Esophagus squamous epithelium (tissue), 5 donors: ENCODE measurements at places on chromosomes 7 and 10.

- no peak for DNase-seq
- no peak overlapping the region for H3K4me3 ChIP-seq
- no peaks in the 10 kb centered on the region for H3K27me3 ChIP-seq
- H3K36me3 ChIP-seq = no peaks in the 10 kb centered on the region
- no peak overlapping the region for H3K27ac ChIP-seq
These were observed 76.1 kb upstream of the DUSP5 start for GRCh38 chr10:110421512-110422138.

- no peak overlapping the region for H3K27ac ChIP-seq
- no peaks in the 10 kb centered on the region for H3K36me3 ChIP-seq
- no peak for DNase-seq
- H3K27me3 ChIP-seq = no peaks in the 10 kb centered on the region
These were observed 6.2 kb upstream of the ACHE start for GRCh38 chr7:100901921-100902332.

GRCh38 chr10:33216661-33217427, 117.6 kb downstream of the NRP1 start:
- peaks cover 7% of the 10 kb centered on the region for H3K4me1 ChIP-seq
- no peak overlapping the region for H3K4me3 ChIP-seq
- H3K36me3 ChIP-seq = peaks cover 39% of the 10 kb centered on the region
- DNase-seq = no peak

GRCh38 chr7:79506481-79506880, 53.0 kb upstream of the MAGI2 start:
- no peaks in the 10 kb centered on the region for H3K4me1 ChIP-seq
- H3K27me3 ChIP-seq = no peaks in the 10 kb centered on the region
- no peak for DNase-seq
- H3K27ac ChIP-seq = no peak overlapping the region
- H3K36me3 ChIP-seq = no peaks in the 10 kb centered on the region
- no peak overlapping the region for H3K4me3 ChIP-seq

- no peaks in the 10 kb centered on the region for H3K36me3 ChIP-seq
- no peak overlapping the region for H3K27ac ChIP-seq
- no peak for DNase-seq
- no peaks in the 10 kb centered on the region for H3K27me3 ChIP-seq
- no peak overlapping the region for H3K4me3 ChIP-seq
These were observed 865.4 kb downstream of the CCSER2 start for GRCh38 chr10:85193796-85194195.

DNA sequence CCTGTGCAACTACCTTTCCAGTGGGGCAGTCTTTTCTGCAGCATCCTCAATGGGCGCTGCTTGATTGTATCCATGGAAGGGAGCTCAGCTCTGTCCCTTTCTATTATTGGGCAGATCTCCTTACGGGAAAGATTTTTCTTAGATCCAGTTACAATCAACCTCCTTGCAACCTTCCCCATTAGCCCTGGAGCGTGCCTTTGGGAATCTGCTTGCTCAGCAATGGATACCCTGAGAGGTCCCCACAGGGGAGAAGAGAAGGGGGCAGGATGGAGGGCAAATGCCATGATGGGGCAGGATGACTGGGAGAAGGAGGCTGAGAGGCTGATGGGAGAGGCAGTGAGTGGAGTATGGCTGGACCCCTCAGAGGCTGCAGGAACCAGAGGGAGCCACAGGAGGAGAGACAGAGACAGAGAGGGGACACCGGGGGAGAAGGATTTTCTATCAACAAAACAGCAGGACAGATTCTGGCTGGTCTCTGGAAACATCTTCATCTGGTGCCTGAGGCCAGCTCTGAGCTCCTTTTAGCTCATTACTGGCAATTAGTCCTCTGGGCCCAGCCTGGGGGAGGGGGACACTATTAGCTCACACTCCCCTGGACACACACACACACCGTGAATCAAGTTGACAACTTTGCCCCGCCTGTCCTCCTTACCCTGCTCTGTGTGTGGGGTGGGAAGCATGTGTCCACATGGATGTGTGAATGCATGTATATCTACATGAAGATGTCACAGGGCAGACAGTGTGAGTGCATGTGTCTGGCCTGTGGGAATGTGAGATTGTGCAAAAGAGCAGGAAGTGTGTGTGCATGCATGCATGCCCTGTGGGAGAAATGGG, 80.8 kb upstream of the PAX2 start:
- H3K27ac ChIP-seq = no peak overlapping the region
- H3K4me1 ChIP-seq = peaks cover 1% of the 10 kb centered on the region
- H3K4me3 ChIP-seq = no peak overlapping the region
- no peak for DNase-seq
- H3K36me3 ChIP-seq = no peaks in the 10 kb centered on the region

DNA sequence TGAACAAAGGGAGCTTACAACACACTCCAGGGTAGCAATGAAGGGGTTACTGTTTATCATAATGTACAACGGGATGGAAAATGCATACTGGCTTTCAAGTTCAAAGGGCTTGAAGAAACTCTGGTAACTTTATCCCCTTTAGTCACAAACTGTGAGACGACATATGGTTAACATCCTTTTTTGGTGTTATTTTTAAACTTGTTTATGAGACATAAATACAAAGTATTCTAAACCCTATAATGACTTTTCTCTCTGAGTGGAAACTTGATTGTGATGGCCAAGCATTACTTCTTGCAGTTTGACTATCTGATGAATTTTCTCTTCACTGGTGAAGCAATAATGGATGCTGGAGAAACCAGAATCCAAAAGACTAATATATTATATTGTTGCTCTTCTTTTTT, 62.0 kb upstream of the SEMA3A start:
- no peaks in the 10 kb centered on the region for H3K27me3 ChIP-seq
- DNase-seq = no peak
- H3K36me3 ChIP-seq = no peaks in the 10 kb centered on the region
- H3K4me1 ChIP-seq = no peaks in the 10 kb centered on the region

GRCh38 chr10:117545141-117546019, 2.8 kb downstream of the EMX2 start:
- no peak overlapping the region for H3K27ac ChIP-seq
- peaks cover 45% of the 10 kb centered on the region for H3K27me3 ChIP-seq
- H3K36me3 ChIP-seq = no peaks in the 10 kb centered on the region
- no peak for DNase-seq
- peaks cover 33% of the 10 kb centered on the region for H3K4me1 ChIP-seq

GRCh38 chr7:153567426-153567825, 484.8 kb upstream of the DPP6 start:
- no peaks in the 10 kb centered on the region for H3K27me3 ChIP-seq
- no peaks in the 10 kb centered on the region for H3K36me3 ChIP-seq
- no peaks in the 10 kb centered on the region for H3K4me1 ChIP-seq
- H3K27ac ChIP-seq = no peak overlapping the region

GRCh38 chr10:24853661-24854060, 98.7 kb downstream of the PRTFDC1 start:
- H3K4me3 ChIP-seq = no peak overlapping the region
- no peak for DNase-seq
- H3K36me3 ChIP-seq = no peaks in the 10 kb centered on the region
- no peak overlapping the region for H3K27ac ChIP-seq
- H3K27me3 ChIP-seq = no peaks in the 10 kb centered on the region
- no peaks in the 10 kb centered on the region for H3K4me1 ChIP-seq

DNA sequence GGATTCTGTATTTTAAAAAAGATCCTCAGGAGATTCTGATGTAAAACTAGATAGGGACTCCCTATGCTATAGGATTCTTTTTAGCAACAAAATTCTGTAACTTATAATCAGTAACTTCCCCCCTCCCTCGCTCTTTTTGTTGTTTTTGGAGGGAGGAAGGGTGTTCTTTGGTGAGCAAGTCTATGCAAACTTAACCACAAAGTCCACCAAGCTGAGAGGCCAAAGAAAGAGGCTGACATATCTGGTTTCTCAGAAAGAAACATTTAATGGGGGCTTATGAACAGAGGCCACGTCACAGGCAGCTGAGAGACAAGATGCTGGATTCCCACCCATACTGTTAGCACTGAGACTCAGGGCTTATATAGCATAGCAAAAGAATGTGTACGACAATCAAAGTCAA, 14.3 kb upstream of the ABCB5 start:
- H3K4me3 ChIP-seq = no peak overlapping the region
- H3K27ac ChIP-seq = no peak overlapping the region
- no peaks in the 10 kb centered on the region for H3K27me3 ChIP-seq
- DNase-seq = no peak
- H3K36me3 ChIP-seq = no peaks in the 10 kb centered on the region

DNA sequence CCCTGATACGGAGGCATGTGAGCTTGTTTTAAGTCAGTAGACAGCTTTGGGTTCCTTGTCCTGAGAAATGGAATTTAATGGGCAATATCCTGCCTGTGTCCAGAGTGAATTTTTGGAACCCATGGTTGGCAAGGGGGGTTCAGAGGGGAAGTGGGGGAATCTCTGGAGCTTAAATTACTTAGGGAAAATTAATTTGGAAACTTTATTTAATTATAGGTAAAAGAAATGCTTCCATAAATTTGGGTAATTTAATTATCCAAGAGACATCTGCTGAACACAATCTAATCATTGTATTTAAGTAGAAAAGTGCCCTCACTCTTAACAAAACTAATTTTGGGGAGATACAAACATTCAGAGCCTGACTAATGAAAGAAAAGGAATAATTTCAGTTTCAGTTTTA, 99.7 kb downstream of the PLXNA4 start:
- no peak for DNase-seq
- H3K36me3 ChIP-seq = no peaks in the 10 kb centered on the region
- peaks cover 21% of the 10 kb centered on the region for H3K27me3 ChIP-seq
- no peak overlapping the region for H3K27ac ChIP-seq
- H3K4me3 ChIP-seq = no peak overlapping the region

- H3K4me1 ChIP-seq = peaks cover 22% of the 10 kb centered on the region
- no peak for DNase-seq
- no peak overlapping the region for H3K4me3 ChIP-seq
- no peak overlapping the region for H3K27ac ChIP-seq
These were observed 18.3 kb upstream of the ELN start for GRCh38 chr7:74009719-74010118.

GRCh38 chr10:4291990-4292389, 507.0 kb upstream of the KLF6 start:
- DNase-seq = no peak
- H3K4me3 ChIP-seq = no peak overlapping the region
- no peaks in the 10 kb centered on the region for H3K4me1 ChIP-seq
- peak overlapping the region; percentile 40 for H3K27ac ChIP-seq
- H3K27me3 ChIP-seq = no peaks in the 10 kb centered on the region

DNA sequence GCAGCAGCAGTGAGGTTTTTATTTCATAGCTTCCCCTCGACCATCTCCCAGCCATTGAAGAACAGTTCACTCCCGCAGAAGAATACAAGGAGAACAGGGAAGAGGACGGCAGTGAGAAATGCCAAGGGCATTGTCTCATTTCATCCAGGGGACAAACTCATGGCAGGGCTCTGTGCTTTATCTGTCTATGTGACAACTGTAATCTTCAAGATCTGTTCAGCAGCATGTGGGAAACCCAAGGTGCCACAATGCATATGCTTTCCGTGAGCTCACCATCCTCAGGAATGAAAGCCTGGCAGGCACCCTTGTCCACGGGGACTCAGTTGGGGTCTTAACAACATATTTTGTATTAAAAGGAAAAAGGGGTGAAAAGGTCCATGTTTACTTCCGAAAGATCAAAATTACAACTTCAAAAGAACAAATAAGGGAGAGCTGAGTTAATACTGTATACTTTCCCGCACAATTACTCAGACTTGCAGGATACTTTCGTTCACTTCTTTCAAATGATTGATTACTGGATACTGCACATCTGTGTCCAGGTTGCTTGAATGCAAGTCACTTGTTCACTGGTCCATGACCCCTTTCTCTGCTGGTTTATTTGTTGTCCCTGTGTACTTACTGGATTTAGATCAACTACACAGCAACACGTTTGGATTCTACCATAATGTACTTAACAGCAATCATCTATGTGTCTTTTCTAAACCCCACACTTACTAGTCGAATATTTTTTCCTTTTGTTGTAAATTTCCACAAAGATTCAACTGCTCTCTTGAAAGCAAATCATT, 90.1 kb upstream of the ATP6V0A4 start:
- H3K36me3 ChIP-seq = no peaks in the 10 kb centered on the region
- peaks cover 31% of the 10 kb centered on the region for H3K4me1 ChIP-seq
- no peak for DNase-seq
- no peaks in the 10 kb centered on the region for H3K27me3 ChIP-seq

- no peak for DNase-seq
- H3K27me3 ChIP-seq = no peaks in the 10 kb centered on the region
- no peak overlapping the region for H3K27ac ChIP-seq
- no peak overlapping the region for H3K4me3 ChIP-seq
These were observed 6.4 kb downstream of the UBTD1 start for GRCh38 chr10:97505152-97505551.

- H3K4me1 ChIP-seq = peaks cover 35% of the 10 kb centered on the region
- no peak for DNase-seq
- no peaks in the 10 kb centered on the region for H3K27me3 ChIP-seq
- no peaks in the 10 kb centered on the region for H3K36me3 ChIP-seq
- H3K27ac ChIP-seq = no peak overlapping the region
- no peak overlapping the region for H3K4me3 ChIP-seq
These were observed 1.0 kb upstream of the PLAC9 start for GRCh38 chr10:80131499-80131901.

- H3K4me1 ChIP-seq = no peaks in the 10 kb centered on the region
These were observed 51.5 kb downstream of the VAX1 start for GRCh38 chr10:117086546-117086945.

GRCh38 chr10:44760513-44760912, 150.6 kb upstream of the TMEM72 start:
- H3K4me1 ChIP-seq = no peaks in the 10 kb centered on the region
- no peak overlapping the region for H3K27ac ChIP-seq
- H3K27me3 ChIP-seq = no peaks in the 10 kb centered on the region
- no peak overlapping the region for H3K4me3 ChIP-seq
- DNase-seq = no peak

GRCh38 chr7:104962781-104963180, 51.2 kb upstream of the KMT2E start:
- H3K4me3 ChIP-seq = no peak overlapping the region
- no peak for DNase-seq
- peaks cover 68% of the 10 kb centered on the region for H3K4me1 ChIP-seq
- no peaks in the 10 kb centered on the region for H3K36me3 ChIP-seq
- H3K27ac ChIP-seq = peak overlapping the region; percentile 72

GRCh38 chr10:102227050-102227449, 951 bp downstream of the ELOVL3 start:
- peaks cover 10% of the 10 kb centered on the region for H3K27me3 ChIP-seq
- H3K27ac ChIP-seq = no peak overlapping the region
- no peaks in the 10 kb centered on the region for H3K36me3 ChIP-seq
- no peak overlapping the region for H3K4me3 ChIP-seq
- no peak for DNase-seq

DNA sequence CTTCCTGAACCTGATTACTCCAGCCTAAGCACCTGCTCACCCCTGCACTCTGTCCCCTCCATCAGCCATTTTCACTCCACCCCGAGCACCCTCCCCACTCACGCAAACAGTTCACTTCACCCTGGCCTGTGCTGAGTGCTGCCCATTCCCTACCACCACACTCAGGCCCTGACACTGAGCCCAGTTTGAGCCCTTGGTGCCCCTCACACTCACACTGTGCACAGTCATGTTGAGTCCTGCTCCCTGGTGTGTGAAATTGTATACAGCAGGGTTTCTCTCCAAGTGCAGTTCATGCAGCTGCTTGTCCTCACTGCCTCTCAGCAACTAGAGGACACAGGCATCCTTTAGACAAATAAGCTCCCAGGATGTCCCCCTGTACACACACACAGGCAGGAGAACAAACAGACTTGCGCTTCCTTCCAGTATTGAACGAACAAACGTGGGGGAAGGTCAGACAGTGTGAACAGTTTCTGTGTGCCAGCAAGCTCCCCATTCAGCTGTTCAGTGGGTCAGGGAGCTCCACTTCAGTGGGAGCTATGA, 6.8 kb downstream of the MYO1G start:
- no peak overlapping the region for H3K4me3 ChIP-seq
- no peak overlapping the region for H3K27ac ChIP-seq
- no peaks in the 10 kb centered on the region for H3K27me3 ChIP-seq
- DNase-seq = no peak

GRCh38 chr10:29130190-29130673, 158.6 kb upstream of the LYZL1 start:
- no peak overlapping the region for H3K4me3 ChIP-seq
- DNase-seq = no peak
- H3K27ac ChIP-seq = no peak overlapping the region
